ENCODE measurements at places on chromosomes 6 and 20.

- no peak for DNase-seq
These were observed 37.4 kb downstream of the IL22RA2 start for GRCh38 chr6:137136065-137136464.

DNA sequence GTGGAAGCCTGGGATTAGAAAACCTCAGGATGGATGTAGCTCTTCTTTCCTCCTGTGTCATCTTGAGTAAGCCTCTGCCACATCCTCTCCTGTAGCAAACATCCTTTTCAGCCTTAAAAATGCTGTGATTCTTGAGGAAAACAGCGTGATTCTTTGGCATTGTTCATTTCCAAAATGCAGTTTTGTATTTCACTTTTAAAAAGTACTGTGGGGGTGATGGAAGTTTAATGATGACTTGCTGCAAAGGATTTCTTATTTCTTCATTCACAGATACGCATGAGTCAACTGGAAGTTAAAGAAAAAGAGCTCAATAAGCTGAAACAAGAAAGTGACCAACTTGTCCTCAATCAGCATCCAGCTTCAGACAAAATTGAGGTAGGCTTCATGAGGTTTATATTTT is 23.9 kb upstream of the SNRNP48 start:
- DNase-seq = no peak

DNA sequence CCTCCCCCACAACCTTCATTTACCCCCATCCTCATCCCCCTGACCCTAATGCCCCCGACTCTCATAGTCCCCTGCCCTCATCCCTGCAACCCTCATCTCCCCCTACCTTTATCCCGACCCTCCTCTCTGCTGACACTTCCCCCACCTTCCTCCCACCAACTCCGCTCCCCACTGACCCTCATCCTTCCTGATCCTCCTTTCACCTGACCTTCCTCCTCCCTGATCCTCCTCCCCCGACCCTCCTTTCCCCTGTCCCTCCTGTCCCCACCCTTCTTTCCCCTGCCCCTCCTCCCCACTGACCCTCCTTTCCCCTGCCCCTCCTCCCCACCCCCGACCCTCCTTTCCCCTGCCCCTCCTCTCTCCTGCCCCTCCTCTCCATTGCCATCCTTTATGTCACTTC is 7.1 kb downstream of the TREML2 start:
- no peak for DNase-seq

- no peak for DNase-seq
These were observed 920 bp downstream of the ZBTB12 start for GRCh38 chr6:31900917-31901414.

- no peak for DNase-seq
These were observed 49.9 kb downstream of the TULP4 start for GRCh38 chr6:158361961-158362669.

DNA sequence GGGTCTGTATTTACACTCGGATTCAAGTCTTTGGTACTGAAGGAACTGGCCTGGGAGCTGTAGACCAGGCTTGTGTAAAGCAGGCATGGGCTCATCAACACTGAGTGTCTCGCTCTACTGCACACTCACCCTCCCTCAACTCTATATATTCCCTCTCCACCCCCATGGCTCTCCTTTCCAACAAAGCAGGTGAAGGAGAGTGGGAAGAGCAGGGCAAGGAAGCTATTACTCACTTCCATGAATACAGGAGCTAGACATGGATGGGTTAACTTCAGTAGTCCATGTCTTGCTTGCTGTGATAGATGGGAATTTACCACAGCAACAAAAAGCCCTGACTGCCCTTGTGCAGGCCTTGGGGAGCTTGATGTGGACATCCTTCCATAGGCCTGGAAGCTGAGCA is 20.7 kb upstream of the SLC2A12 start:
- DNase-seq = no peak

DNA sequence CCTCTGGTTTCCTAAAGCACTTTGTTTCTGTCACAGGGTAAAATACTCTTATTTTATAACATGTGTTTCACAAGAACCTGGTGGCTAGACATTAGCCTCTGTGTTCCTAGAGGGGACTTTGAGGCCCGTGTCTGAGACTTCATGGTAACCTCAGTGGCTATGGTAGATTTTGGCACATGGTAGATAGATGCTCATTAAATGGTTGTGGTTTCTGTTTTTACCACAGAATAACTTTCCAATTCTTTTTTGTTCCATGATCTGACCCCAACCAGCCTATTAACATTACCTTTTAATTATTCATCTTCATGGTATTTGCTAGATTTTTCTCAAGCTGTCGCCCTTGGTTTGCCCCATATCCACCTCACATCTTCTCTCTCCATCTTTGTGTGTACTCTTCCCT is 34.3 kb downstream of the CCN2 start:
- no peak for DNase-seq

DNA sequence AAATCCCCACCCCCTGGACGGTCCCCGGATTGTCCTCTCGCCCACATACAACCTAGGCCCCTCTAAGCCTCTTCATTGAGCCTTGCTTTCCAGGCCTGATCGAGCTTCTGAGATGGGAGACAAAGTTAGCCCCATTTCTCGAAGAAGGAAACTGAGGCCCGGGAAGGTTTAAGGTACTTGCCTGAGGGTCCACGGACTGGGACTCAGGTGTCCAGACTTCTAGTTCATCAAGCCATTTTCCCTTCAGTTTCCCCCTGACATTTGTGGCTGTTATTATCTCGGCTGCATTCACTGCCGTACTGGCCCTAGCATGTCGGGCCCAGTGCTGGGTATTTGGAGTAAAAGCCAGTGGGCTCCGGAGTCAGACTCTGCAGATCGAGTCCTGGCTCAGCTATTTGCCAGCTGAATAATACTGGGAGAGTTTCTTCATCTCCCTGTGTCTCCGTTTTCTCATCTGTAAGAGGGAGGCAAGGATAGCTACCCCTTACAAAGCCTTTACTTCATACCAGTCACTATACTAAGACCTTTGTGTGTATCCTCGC is 633 bp downstream of the RPRD1B start:
- no peak for DNase-seq

GRCh38 chr20:58399926-58400325 is 10.9 kb downstream of the VAPB start:
- no peak for DNase-seq

DNA sequence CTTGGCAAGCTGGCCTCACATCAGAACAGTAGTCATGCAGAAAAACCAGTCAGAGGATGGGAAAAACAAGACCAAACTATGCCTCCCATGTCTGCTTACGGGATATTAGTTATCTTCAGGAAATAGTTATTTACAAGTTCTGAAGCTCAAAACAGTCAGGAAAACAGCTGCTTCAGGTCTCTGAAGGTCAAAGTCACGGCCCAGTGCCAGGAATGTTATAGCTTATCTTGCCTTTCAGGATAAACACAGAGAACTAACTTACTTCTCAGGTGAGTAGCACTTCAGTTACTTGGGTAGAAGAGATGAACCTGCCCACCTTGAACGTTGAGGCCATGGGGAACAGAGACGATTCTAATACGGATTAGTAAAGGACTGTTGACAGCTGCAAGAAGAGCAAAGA is 310.7 kb downstream of the KIF16B start:
- no peak for DNase-seq

GRCh38 chr20:8020314-8021079 is 936 bp upstream of the TMX4 start:
- DNase-seq = no peak

GRCh38 chr6:95784019-95784418 is 206.7 kb downstream of the MANEA start:
- DNase-seq = no peak

DNA sequence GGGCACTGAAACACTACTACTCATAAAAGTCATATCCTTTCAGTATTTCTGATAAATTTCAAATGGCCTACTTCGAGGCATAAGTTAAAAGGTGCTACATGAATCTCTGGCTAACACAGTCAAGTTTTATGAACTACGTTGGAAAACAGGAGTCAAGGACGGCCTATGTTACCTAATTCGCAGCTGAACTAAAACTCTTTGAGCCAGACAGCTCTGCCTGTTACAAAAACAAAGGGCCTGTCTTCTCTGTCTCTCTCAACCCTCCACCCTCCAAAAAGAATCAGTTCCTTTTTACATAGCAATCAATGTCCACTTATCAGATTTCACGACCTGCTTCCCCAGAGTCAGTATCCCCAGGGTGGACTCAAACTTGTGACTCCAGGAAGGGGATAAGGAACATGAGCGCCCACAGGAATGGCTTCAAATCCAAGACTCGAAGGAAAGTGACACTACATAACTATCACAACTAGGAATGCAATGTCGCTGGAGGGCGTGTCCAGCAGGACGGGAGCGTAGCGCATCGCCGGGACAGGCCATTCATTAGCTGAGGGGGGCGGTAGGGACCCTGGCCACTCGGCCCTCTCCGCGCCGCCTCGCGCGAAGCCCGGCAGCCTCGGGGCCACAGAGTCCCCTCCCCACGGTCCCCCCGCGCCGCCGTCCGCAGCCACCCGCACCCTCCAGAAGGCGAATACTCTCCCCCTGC is 591 bp downstream of the IBTK start:
- DNase-seq = peak; percentile 63

All from occipital lobe (tissue), 3 donors.